MCF 10A (cell line): ENCODE measurements at places on chromosomes 5 and 9. TPM values are rescaled to one million over a fixed set of nuclear protein-coding genes. Genes with fewer than 3 reads are reported as not detected.

DNA sequence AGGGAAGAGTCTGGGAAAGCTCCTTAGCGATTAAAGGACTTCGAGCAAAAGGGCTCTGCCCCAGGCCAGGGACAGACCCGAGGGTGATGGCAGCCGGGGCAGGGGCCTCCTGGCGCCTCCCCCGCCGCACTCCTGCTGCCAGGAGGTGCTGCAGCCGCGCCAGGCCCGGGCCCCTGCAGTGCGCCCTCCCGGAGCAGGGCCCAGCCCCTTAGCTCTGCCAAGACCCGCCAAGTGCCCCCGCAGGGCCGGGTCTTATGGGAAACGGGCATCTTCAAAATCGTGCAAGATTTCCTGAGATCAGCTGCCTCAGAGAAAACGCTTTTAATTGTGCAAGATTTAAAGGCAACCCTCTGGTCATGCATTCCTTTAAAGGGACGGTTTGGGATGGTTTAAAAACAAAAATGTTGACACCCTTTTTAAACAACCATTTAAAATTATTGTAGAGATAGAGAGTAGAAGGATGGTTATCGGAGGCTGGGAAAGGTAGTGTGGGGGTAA, 52.4 kb downstream of the CDC14B start:
- peak overlapping the region; percentile 80 for H3K4me3 ChIP-seq
- H3K27me3 ChIP-seq, result no peaks in the 10 kb centered on the region
- peaks cover 7% of the 10 kb centered on the region for H3K36me3 ChIP-seq
- DNase-seq, result no peak
- peaks cover 6% of the 10 kb centered on the region for H3K4me1 ChIP-seq

The IQGAP2 gene
- 0.93 and 1.5 TPM in 2 replicates for total RNA-seq

- H3K4me1 ChIP-seq, result no peaks in the 10 kb centered on the region
- H3K27ac ChIP-seq, result no peak overlapping the region
- H3K27me3 ChIP-seq, result no peaks in the 10 kb centered on the region
- H3K36me3 ChIP-seq, result no peaks in the 10 kb centered on the region
Observed at GRCh38 chr5:164470312-164470711, 964.9 kb downstream of the MAT2B start.

The PALM2AKAP2 gene
- total RNA-seq, result 5.3 and 9.1 TPM in 2 replicates

The PCA3 gene
- total RNA-seq, result not detected in 2 replicates

The TRPM6 gene
- total RNA-seq, result 0.22 TPM in 1 of 2 replicates, not detected in the other

DNA sequence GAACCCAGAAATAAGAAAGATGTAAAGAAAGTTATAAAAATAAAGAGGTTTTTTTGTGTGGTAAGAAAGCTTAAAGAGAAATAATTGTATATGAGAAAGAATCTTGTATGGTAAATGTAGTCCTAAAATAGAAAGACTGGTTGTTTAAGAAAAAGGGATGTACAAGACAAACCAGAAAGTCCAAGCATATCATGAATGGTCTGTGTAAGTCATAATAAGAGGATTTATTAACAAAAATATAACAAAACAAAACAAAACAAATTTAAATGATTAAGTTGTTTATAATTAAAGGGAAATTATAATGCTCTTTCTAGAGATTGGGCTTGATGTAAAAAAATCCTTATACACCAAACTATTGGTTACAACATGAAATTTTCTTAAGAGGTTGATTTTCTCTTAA, 590.4 kb upstream of the PTGER4 start:
- no peaks in the 10 kb centered on the region for H3K4me1 ChIP-seq
- no peaks in the 10 kb centered on the region for H3K36me3 ChIP-seq
- DNase-seq, result peak; percentile 40
- no peak overlapping the region for H3K27ac ChIP-seq

- no peak for DNase-seq
- no peaks in the 10 kb centered on the region for H3K36me3 ChIP-seq
- no peak overlapping the region for H3K4me3 ChIP-seq
- H3K27ac ChIP-seq, result no peak overlapping the region
- no peaks in the 10 kb centered on the region for H3K27me3 ChIP-seq
Observed at GRCh38 chr5:40906351-40906751, 2.9 kb upstream of the C7 start.

- no peaks in the 10 kb centered on the region for H3K27me3 ChIP-seq
- no peaks in the 10 kb centered on the region for H3K36me3 ChIP-seq
- no peak for DNase-seq
- peaks cover 11% of the 10 kb centered on the region for H3K4me1 ChIP-seq
- no peak overlapping the region for H3K27ac ChIP-seq
Observed at GRCh38 chr5:9015260-9015936, 530.5 kb downstream of the SEMA5A start.

The C1QTNF2 gene
- not detected in 2 replicates for total RNA-seq
